ENCODE measurements at places on chromosomes 5 and 9.

DNA sequence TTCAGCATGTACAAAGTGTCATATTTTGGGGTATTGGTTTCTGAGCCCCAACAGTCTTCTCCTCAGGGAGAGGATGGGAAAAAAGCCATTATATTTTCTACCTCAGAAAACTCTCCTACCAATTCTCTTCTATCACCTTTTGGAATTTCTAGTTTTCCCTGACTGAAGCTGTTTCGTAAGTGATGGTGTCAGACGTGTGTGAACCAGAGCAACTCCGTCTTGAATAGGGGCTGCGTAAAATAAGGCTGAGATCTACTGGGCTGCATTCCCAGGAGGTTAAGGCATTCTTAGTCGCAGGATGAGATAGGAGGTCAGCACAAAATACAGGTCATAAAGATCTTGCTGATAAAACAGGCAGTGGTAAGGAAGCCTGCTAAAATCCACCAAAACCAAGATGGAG lies 197.3 kb upstream of the C9orf72 start:
- DNase-seq = no peak

- no peak for DNase-seq
These were observed 129.3 kb downstream of the ENTREP1 start for GRCh38 chr9:69454321-69454720.

- no peak for DNase-seq
These were observed 4.7 kb downstream of the BRD3 start for GRCh38 chr9:134063088-134063570.

GRCh38 chr9:108245901-108246300 lies 609.9 kb downstream of the ACTL7B start:
- no peak for DNase-seq

DNA sequence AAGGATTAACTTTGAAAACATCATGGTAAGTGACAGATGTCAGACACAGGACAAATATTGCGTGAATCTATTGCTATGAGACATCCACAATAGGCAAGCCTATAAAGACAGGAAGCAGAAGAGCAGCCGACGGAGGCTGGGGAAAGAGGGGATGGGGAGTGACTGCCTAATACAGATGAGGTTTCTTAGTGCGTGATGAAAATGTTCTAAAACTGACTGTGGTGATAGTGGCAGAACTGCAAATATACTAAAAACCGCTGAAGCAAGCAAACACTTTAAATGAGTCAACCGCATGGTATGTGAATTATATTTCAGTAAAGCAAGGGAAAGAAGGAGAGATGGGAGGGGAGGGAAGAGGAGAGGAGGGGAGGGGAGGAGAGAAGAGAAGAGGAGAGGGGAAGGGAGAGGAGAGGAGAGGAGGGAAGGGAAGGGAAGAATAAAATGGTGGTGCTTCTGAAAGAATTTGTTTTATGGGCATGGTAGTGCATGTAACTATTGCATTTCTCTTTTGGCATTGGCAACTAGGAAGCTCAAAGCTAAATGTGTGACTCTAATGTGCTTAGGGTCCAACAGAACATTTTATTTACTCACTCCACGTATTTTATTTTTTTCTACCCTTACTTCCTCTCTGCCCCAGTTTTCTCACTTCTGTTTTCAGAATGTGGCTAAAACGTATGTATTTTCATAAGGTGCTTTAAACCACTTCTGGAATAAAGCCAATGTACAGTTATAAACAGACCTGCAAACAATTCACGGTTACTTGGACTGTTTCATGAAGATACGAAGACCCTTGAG lies 21.3 kb downstream of the AKNA start:
- DNase-seq = no peak

GRCh38 chr5:51632793-51633192 lies 249.5 kb downstream of the ISL1 start:
- no peak for DNase-seq

DNA sequence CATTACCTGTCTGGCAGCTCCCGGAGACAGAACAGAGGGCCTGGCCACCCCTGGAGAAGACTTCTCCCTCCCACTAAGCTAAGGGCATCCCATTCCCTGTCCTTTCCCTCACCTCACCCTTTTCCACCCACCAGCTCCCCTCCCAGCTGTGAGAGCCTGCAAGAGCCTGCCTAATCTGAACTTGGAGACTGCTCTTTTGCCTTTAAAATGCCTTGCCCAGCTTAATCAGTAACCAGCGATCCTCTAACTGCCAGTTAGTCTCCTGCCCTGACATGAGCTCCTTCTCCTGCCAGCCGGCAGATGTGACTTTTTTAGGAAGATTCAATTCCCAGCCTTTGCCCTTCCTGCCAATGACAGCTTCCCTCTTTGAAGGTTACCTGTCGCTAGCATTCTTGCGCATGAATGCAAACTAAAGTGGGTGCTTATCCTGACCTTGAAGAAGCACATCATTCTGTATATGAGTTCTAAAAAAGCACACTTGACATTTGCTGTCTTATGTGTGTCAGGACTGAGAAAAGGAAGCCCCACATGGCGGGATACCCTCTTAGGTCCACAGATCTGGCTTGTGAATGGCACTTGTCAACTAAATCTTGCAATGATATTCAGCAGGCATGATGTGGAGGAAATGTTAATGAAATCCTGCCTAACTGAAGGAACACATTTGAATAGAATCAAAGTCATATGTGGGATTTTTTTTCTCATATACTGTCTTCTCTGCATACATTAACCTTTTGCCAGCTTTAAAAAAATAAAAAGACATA lies 411.2 kb upstream of the SLC30A5 start:
- DNase-seq = no peak

GRCh38 chr9:684941-685340 lies 156.6 kb upstream of the DMRT1 start:
- DNase-seq = no peak

- DNase-seq = no peak
These were observed 10.4 kb downstream of the TMOD1 start for GRCh38 chr9:97511655-97512427.

- DNase-seq = no peak
These were observed 32.6 kb downstream of the TTC39B start for GRCh38 chr9:15274425-15274824.

- DNase-seq = no peak
These were observed 31.1 kb upstream of the CPLX2 start for GRCh38 chr5:175840050-175840841.

DNA sequence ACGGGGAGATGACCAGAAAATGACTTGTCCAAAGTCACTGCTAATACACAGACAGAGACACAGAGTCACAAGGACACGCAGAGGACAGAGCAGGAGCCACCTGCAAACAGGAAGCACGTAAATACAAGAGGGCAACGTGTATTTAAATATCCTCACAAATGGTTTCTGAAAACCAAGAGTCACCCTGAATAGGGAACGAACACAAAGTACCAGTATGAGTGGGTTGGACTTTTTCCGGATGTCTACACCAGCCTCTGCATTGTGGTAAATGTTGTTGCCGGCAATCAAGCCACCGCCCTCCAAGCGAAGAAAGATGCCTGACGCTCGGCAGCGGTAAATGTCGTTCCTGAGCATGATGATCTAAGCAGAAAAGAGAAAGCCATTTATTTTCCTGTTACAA lies 44.5 kb downstream of the FBXO10 start:
- DNase-seq = no peak

- DNase-seq = no peak
These were observed 559.6 kb downstream of the CETN3 start for GRCh38 chr5:89849830-89850512.

GRCh38 chr5:64077589-64077988 lies 88.1 kb upstream of the RNF180 start:
- no peak for DNase-seq

GRCh38 chr5:79759436-79759835 lies 69.8 kb downstream of the CMYA5 start:
- DNase-seq = no peak

DNA sequence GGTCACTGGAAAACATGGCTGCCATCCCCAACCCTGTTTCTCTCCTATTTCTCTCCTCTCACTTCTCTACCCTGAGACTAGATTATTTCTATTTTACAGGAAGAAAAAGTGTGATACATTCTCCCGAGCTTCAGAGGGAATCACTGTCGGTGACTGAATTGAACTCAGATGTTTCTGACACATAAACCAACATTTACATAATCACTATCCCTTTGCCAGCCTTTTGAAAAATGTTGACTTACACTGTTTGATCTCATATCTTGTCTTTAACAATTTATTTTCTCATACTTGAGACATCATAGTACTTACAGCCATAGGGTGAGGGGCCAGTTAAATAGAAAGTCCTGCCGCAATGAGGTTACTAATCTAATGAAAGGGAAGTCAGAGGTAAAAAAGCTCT lies 25.1 kb upstream of the PPP2CA start:
- DNase-seq = no peak

GRCh38 chr5:90528601-90529193 lies 687 bp downstream of the LYSMD3 start:
- DNase-seq = no peak

DNA sequence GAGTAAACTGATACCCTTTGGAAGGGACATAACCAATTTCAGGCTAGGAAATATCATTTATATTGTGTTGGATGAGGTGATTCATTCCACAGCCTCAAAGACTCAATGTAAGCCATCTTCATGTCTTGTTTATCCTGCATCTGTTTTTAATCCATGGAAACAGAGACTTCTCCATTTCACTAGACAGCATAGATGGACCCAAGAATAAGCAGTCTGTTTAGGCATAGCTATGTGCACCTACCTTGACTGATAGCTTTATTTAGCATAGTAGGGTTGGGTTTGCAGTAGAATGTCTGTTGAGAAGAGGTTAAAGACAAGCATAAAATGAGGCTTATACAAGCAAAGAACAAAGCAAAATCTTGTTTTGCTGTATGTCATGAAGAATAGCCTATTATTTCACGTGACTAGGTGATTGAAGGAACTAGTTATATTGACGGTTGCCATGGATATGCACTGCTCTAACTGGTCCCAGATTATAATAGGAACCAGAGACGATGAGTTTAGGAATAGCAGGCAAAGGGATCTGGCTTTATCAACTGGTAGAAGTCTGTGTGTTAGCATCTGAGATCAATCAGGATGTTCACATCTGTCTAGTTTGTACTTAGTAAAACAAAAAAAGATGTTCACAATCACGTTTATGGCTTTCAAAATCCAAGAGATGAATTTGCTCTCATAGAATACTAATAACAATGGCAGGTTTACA lies 154.8 kb upstream of the KLF9 start:
- DNase-seq = no peak

- no peak for DNase-seq
These were observed 23.7 kb downstream of the CSNK1G3 start for GRCh38 chr5:123535648-123536047.

DNA sequence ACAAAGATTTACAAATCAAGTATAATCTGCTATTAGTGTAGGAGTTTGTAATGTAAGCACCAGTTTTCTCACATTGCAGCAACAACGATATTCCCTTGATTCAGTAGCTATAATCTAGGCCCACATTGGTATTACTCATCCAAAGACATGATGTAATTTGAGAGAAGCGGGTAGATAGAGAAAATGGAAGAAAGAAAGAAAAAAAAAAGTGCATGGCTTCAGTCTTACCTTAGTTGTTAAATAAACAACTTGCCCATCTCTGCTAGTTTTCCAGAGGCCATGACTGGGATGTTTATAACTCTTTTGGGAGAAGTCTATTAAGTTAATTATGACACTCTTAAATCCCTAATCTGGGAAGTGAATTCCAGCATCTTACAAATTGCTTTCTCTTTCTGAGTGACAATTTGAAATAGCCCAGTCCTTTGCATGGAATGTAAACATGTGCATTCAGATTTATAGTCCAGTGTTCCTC lies 2.8 kb downstream of the MELK start:
- DNase-seq = no peak

- no peak for DNase-seq
These were observed 172.0 kb upstream of the KLF9 start for GRCh38 chr9:70586476-70586875.

DNA sequence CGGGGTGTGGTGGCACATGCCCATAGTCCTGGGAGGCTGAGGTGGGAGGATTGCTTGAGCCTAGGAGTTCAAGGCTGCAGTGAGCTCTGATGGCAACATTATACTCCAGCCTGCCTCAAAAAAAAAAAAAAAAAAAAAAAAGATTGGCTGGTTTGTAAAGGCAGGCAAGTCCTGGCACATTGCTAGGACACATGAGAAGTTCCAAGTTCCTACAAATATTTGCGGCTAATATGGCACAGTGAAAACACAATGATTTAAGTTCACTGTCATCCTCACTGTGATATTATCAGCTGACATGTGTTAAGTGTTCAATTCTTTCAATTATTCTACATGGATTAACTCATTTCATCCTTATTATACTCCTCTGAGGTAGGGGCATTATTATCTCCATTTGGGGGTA lies 20.1 kb downstream of the TMEM268 start:
- DNase-seq = no peak

- no peak for DNase-seq
These were observed 51.0 kb downstream of the FBN2 start for GRCh38 chr5:128487041-128487440.

GRCh38 chr5:135952683-135953082 lies 2.1 kb downstream of the LECT2 start:
- DNase-seq = no peak

DNA sequence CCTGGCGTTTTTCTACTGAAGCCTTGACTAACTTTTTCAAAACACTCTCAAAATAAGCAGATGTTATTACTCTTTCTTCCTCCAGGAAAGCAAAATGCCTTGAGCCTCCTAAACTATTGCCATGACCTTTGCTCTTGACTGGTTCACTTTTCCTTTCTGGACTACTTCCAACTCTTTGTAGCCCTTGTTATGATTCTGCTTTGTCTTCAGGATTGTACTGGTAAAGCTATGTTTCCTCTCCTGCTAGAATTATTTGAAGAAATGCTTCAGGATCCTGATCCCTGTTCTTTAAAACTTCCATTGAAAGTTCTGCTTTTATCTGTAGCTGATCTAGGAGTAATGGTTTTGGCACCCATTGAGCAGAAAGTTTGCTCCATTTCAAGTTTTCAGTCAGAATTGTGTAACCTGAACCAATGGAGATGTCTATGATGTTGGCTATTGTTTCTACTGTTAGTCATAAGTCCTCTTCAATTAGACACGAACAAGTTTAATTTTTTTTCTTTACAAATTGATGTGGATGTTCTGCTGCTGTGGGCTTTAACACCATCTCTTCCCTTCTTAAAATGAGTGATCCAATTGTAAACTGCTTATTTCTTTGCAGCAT lies 1356.4 kb downstream of the EFNA5 start:
- DNase-seq = no peak

GRCh38 chr9:27537027-27537435 lies 7.4 kb upstream of the MOB3B start:
- no peak for DNase-seq

Data from heart left ventricle (tissue), 16 donors.